ENCODE measurements at places on chromosomes 2 and 18.

DNA sequence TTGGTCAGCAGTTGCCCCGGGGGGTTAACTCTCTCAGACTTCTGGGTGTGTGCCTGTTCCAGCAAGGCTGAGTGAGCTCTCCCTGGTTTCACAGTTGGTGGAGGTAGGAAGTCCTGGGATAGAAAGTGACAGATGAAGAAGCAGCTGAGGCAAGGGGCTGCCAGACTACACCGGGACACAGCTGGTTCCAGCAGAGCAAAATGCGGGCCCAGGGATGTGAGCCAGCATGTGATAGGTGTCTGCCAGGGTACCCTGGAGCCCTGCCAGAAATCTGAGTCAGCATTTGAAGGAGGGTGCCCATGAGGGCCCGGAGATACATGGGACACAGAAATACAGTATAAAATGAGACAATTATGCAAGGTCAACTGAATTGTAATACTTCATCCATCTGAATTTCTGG is 79.3 kb upstream of the LGALSL start:
- DNase-seq, result no peak

GRCh38 chr2:241109210-241110088 is 7.4 kb upstream of the MTERF4 start:
- no peak for DNase-seq

DNA sequence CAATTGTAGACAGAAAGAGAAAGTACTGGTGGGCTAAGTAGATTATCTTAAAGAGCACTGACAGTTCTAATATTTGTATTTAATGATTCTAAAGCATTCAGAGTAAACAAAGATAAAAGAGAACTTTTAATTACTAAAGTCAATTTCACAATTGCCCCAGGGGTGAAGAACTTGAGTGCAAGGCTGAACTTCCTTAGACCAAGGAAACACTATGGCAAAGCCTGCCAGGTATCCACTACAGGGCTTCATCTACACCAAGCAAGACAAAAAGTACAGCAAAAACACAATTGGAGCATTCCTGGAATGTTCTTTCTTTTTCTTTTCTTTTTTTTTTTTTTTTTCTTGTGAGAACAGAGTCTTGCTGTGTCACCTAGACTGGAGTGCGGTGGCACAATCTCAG is 46.9 kb upstream of the NDUFV2 start:
- DNase-seq, result no peak

- DNase-seq, result peak; percentile 38
Observed at GRCh38 chr2:220736778-220737177, 835.3 kb downstream of the EPHA4 start.

GRCh38 chr2:112916145-112916571 is 5.2 kb downstream of the IL37 start:
- no peak for DNase-seq

DNA sequence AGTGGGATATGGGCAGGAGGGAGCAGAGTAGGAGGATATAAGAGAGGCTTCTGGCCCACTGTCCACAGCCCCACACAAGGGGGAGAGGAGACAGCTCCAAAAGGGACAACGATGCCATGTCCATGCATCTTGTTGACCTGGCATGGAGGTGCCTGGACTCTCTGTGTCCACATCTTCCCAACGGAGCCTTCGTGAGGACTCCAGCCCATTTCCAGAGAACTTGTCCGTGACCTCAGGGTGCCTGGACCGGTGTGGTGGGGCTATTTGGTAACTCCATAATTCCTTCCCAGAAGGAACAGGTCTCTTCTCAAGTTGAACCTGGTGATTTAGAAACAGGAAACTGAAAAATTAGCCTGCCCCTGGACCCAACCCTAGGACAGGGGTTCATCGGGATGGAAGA is 133.9 kb downstream of the CYP26B1 start:
- no peak for DNase-seq

DNA sequence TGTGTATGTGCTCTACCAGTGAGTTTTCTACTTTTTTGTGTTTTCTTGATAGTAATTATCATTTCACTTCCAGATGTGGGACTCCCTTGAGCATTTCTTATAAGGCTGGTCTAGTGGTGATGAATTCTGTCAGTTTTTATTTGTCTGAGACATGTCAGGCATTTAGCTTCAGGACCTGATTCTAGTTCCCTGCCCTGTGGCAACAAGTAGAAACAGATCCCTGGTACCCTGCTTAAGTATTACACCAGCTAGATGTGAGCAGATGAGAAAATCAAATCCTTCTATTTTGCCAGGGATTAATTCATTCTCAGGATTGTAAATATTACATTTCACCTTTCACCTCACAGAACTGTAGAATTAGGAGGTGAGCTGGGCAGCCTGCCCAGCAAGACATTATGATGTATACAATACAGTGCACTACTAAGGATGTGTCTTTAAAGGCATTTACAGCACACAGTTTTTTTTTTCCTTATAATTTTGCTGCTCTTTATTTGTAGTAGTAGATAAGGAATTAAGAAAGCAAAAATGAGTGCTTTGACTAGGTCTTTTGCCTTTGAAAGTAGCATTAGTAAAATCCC is 35.1 kb downstream of the GALM start:
- DNase-seq, result no peak

DNA sequence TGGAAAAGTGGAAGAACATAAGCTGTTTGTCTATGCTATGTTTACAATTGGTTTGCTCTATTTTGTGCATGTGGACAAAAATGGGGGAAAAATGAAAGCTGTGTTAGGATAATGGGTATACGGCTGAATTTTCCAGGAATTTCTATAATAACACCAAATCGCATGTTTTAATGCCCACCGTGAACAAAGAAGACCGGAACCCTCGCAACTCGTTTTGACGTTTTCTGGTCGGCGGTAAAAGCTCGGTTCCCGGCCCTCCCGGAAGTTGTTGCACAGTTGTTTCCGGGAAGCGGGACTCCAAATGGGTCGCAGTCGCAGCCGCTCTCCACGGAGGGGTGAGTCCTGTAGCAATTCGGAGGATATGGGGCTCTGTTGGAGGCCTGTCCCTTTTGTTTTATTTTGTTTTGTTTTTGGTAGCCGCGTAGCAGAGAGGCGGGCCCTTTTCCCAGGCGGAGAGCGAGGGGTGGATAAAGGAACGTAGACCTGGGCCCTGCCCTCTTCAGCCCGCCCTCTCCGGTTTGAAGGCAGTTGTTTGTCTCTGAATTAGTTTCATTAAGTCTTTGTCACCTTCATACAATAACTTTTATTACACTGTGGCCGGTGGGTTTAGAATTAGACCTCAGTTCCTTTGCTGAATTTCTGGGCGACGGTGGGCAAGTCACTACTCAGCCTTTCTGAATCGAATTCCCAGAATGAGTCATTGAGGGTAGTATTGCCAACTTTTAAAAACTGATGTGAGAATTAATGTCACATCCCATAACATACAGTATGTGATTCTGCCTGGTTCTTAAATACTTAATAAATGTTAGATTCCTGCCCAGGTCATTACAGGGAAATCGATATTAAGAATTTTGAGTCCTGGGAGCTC is at the start of gene SNRNP27:
Gene SNRNP27, plus strand, starts transcription at position 273 of the 868 bp plus-strand sequence. Its CDS starts 29 bp downstream, at position 302.
- peak; percentile 18 for DNase-seq

DNA sequence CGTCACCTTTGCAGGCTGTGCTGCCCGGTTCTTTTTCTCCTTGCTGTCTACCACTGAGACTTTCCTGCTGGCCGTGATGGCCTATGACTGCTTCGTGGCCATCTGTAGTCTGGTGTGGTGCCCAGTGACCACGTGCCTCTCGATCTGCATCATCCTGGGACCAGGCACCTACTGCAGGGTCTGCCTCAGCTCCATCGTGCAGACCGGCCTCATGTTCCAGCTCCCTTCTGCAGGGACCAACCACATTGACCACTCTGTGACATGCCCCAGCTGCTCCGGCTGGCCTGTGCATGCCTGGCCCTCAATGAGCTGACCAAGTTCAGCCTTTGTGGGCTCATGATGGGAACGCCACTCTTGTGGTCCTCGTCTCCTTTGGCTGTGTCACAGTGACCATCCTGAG is 26.7 kb downstream of the COPS9 start:
- no peak for DNase-seq

- DNase-seq, result no peak
Observed at GRCh38 chr18:55635439-55635838, 47.4 kb upstream of the TCF4 start.

DNA sequence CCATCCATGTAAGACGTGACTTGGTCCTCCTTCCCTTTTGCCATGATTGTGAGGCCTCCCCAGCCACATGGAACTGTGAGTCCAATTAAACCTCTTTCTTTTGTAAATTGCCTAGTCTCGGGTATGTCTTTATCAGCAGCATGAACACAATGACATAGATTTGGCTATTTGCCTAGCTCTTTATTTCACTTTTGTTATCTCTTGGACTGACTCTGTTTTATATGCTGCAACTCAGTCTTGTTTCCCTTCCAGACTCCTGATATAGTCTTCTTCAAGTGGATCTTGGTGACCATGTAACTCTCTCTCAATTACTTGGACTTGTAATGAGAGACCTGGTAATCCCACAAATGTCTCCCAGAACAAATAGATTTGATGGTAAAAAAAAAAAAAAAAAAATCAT is 627.6 kb downstream of the CCDC85A start:
- DNase-seq, result no peak

DNA sequence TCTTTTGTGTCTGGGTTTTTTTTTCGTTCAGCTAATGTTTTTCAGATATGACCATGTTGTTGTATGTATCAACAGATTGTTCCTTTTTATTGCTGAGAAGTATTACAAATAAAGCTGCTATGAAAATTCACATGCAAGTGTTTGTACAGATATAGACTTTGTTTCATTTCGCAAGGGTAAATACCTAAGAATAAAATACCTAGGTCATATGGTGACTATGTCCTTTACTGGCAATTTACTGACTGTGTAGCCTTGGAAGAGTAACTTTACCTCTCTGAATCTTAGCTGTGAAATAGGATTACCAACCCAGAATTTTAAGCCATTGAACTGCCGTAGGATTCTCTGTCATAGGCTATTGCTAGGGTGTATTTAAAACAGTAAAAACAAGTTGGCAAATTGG is 19.0 kb upstream of the DNAH6 start:
- DNase-seq, result no peak

GRCh38 chr2:103959174-103960128 is 894.5 kb upstream of the POU3F3 start:
- DNase-seq, result peak; percentile 68

DNA sequence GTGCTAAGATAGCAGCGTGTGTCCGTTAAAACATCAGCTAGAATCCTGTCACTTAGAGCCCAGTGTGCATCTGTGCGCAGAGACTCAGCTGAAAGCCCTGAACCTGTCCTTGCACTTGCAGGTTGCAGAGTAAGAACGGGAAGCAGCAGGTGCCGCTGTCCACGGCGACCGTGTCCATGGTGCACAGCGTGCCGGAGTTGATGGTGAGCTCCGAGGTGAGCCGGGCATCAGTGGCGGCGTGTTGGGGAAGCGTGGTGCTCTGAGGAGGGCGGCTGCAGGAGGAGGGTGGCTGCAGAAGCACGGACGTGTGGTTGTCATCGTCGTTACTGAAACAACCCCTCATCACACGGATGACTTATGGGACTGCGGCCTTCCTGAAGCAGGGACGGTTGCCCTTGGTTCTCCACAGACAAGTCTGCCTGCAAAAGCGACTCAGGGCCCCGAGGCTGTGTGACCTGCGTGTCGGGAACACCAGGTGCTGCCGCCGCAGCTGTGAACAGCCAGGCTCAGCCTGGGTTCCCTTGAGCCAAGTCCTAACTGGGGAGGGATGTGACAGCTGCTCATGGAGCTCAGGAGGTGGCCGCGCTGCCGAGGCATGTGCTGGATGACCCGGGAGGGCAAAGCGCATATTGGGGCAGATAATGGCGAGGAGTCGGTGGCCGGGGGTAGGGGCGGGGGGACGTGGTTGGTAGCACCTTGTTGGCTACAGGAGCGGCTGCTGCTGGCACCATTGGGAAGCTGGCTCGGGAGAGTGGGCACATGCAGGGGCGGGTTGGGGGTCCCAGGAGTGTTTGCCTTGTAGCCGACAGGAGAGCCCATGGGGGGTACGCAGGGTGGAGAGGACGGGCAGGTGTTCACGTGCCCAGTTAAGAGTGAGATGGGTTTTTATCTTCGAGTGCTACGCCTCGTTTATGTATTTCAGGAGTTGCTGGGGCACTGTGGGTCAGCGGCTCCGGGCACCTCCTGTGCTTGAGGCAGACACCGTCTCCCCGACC is 16.6 kb downstream of the CTDP1 start:
- no peak for DNase-seq

DNA sequence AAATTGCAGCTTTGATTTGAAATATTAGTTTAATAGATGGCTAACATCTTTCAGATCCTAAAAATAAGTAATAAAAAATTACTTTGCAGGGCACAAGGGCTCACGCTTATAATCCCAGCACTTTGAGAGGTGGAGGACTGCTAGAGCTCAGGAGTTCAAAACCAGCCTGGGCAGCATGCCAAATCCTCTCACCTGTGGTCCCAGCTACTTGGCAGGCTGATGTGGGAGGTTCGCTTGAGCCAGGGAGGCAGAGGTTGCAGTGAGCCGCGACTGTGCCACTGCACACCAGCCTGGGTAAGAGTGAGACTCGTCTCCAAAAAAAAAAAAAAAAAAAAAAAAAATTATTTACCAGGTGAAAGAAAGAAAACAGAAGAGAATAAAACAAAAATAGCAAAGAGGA is 449.8 kb downstream of the NRXN1 start:
- no peak for DNase-seq

DNA sequence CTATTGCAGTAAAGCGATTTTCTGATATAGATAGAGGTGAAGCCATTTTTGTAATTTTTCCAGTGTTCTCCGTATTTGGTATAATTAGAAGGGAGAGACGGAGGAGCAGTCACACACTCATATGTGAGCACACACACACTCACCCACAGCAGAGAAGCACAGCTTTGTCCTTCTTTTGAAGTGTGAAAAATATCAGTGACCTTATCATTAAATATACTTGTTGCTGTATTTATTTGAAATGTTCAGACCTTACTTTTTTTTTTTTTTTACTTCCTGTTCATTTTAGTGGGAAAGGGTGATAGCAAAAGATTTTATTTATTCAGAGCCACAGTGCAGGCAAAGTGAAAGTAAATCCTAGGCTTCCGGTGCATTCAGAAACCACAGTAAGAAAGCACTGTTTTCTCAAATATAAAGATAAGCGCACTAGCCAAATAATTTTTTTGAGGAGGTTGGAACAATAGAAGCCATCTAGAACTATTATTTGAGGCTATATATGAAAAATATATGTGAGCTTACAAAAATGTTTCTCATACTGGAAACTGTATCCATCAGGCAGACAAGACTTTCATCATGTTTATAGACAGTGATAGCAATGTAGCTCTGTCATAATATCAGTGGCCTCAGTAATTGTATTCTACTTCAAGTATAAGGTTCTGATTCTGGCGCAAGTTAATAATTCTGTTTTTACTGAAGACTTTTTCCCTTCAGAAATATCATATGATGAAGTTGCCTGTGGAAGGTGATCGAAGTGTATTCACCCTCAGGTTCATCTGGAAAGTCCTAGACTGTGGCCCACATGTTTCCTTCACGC is 37.2 kb downstream of the TSHZ1 start:
- no peak for DNase-seq

- DNase-seq, result no peak
Observed at GRCh38 chr2:230976671-230977171, 19.2 kb upstream of the SPATA3 start.

- DNase-seq, result no peak
Observed at GRCh38 chr2:128868686-128869551, 550.3 kb upstream of the HS6ST1 start.

GRCh38 chr2:71832844-71833243 is 314.8 kb downstream of the CYP26B1 start:
- DNase-seq, result no peak

- DNase-seq, result no peak
Observed at GRCh38 chr2:8457092-8457481, 224.8 kb upstream of the ID2 start.

GRCh38 chr18:57983965-57984364 is 60.1 kb upstream of the NEDD4L start:
- DNase-seq, result no peak

All from T47D (cell line).